ENCODE measurements at places on chromosomes 6 and 20.

- DNase-seq: no peak
Observed at GRCh38 chr20:25453035-25453810, 45.8 kb downstream of the GINS1 start.

GRCh38 chr6:17839513-17840223 lies 132.9 kb upstream of the NUP153 start:
- DNase-seq: no peak

- DNase-seq: no peak
Observed at GRCh38 chr6:13684855-13685254, 26.8 kb downstream of the RANBP9 start.

GRCh38 chr6:139539852-139540251 lies 165.4 kb upstream of the CITED2 start:
- no peak for DNase-seq

DNA sequence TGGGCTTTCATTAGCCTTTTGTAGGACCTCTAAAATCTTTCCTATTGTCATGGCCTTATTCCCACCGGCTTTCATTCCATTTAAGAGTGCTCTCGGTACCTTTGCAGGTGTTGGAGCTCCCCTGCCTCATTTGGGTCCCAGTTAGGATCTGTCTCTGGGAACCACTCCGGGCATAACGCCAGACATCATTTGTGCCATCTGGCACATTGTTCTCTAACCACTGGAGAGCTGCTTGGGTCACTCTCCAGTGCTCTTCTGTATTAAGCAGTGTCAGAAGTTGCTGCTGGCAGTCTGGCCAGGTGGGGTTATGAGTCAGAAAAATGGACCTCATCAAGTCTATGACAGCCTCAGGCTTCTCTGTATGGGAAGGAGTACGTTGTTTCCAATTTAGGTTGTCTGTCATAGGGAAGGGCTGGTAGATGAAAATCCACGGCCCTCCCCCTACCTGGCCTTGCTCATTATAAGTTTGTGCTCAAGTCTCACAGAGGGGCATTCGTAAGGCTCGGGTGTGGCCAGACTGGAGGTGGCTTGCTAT lies 62.9 kb upstream of the MOCS1 start:
- DNase-seq: no peak

DNA sequence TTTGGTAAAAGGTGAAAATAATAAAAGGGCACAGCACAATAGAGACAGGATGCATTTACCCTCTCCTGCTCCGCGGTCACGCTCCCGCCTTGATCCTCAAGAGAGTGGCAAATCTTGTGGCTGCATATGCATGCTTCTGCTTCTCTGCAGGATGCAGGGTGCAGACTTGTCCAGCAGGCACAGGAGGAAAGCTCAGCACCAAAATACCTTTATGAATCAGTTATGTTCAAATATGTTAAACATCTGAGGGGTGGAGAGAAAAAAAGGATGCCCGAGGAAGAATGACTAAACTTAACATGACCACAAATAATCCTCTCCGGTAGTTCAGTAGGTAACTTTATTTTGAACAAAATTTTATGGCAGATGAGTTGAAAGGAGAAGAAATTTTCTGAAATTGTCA lies 366.1 kb upstream of the SOX4 start:
- DNase-seq: no peak

DNA sequence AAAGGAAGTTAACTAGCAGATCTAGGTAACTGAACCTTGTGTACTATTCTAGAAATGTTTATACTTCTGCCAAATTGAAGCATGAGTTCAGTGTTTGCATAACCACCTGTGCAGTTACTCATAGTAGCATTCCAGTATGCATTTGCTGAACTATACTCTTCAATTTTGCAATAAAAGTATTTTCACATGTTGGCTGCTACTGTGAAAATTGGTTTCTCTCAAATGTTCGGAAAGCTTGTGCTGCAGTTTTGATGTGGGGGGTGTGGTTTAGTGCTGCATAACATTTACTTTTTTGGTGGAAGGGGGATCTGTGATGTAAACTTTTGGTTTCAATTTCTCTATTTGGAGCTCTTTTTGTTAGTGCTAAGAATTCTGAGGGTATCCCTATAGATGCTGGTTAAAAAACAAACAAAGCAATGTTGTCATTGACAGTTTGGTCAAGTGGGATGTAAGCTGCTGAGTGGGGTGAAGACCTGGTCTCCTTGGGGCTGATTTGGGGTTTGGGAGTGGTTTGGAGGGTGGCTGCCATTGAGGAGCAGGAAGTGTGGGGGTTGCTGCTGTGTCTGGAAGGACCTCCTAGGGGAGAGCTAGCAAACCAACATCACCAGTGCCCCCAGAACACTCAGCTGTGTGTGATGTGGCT lies 87.8 kb downstream of the CARMIL1 start:
- DNase-seq: no peak

GRCh38 chr6:37860226-37860839 lies 40.8 kb downstream of the ZFAND3 start:
- DNase-seq: no peak

- DNase-seq: no peak
Observed at GRCh38 chr6:111602481-111603011, 3.1 kb downstream of the TRAF3IP2 start.

DNA sequence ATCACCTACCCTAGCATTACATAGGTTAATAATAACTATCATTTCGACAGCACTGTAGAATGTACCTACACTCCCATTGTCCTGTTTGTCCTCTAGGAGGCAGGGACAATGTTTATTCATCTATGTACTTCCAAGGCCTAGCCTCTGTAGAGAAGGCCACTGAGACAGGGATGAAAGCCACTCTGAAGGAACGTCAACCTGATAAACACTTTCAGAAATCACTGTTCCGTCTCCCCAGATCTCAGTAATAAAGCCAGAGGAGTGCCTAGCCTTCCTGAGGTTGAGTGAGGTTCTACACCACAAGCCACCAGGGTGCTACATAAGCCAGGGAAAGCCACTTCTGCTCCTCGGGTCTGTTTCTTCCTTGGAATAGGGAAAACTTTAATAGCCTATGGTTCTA lies 44.8 kb downstream of the POPDC3 start:
- DNase-seq: no peak

- no peak for DNase-seq
Observed at GRCh38 chr20:58518896-58519593, 3.8 kb upstream of the APCDD1L start.

DNA sequence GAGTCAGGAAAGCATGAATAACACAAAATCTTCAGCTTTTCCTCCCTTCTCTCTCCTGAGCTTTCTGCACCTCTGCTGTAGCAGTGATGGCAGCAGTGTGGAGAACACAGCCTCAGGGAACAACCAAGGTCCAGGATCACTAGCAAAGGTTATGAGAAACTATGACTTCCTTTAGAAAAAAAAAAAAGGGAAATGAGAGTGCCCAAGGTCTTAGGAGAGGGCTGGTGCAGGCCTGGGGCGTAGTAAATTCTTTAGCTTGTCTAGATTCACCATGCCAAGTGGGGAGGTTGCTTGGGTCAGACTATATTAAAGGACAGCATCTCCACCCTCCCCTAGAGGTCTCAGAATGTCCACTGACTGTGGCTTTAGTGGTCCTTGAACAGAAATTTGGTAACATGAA lies 40.4 kb upstream of the POLR1H start:
- no peak for DNase-seq

GRCh38 chr6:45613656-45614055 lies 235.9 kb upstream of the SUPT3H start:
- no peak for DNase-seq

GRCh38 chr6:75204217-75204958 lies 1.5 kb downstream of the COL12A1 start:
- no peak for DNase-seq

DNA sequence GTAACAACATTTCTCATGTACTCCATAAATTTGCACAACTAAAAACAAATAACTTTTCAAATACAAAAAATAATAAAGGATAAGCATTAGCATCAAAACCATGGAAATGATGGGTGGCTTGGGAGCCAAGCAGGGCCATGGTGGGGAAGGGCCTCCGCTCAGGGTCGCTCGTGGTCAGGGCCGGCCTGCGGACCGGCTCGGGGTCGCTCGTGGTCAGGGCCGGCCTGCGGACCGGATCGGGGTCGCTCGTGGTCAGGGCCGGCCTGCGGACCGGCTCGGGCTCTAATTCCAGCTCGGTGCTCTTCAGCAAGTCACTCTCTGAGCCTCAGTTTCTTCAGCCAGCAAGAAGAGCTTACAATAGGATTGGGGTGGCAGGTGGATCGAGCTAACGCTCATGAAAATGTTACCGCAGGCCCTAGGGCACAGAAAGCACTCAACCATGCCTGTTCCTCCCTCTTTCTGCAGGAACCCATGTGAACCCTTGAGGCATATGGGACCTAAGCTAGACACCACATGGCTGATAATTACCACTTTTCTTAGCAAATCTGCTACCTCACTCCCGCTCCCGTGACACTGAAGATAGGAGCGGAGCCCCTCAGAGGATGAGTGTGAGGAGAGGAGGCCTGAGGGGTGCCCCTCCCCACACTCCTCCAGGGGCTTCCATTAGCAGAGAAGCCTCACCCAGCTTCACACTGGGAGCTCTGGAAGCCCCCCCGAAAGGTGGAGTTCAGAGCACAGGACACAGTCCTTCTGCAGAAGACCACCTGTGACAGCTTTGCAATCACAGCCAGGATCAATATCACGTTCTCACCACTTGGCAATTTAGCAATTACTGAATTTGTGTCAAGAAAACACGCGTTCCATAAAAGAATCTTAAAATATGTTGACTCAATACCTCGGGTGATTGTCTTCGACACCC lies 103.0 kb downstream of the PSMB1 start:
- DNase-seq: no peak

- no peak for DNase-seq
Observed at GRCh38 chr6:74510878-74511277, 695.0 kb downstream of the COL12A1 start.

DNA sequence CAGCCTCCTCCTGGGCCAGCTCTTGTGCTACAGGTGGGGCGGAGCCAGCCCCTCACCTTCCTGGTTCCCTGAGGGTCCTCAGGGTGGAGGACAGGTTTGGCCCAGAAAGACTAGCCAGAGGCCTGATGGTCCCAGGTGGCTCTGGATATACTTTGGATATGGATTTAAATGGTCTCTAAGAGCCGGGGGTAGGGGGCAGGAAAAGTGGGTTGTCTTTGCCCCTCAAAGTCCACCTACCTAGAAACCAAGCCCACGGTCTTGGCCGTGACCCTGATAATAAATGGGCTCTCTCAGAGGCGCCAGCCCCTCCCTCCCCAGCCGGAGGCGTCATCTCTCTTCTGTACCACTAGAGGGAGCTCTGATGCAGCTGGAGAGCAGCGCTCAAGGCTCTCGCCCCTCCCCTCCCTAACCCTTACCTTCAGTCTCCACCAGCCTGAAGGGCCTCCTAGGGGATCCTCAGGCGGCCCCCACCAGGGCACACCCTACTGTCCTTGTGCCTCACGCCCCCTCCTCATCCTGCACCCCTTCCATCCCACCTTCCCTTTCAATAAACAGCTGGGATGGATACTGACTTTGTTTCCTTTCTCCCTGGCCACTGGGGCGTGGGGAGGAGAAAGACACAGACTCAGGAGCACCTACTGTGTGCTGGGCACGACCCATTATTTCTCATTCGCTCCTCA lies 7.5 kb downstream of the NRSN2 start:
- peak; percentile 57 for DNase-seq

- no peak for DNase-seq
Observed at GRCh38 chr6:147826698-147827097, 318.2 kb downstream of the SAMD5 start.

DNA sequence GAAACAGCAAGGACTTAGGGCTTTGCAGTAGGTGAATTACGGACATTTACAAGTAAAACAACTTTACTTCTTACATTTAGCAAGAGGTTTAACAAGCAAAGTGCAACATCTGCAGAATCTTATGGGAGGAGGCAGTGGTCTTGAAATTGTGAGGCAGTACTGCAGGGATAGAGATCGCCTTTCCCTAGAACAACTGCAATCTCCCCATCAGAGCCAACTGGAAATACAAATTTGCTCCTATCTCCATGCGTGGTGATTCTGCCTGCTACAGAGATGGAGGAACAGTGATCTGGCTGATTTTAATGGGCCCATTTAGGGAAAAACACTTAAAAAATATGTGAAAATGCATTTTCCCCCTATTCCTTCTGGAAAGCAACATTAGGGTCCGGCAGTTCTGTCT lies 25.9 kb downstream of the GNAS start:
- no peak for DNase-seq

GRCh38 chr6:155584006-155584405 lies 128.4 kb upstream of the NOX3 start:
- no peak for DNase-seq

GRCh38 chr6:157946865-157947532 lies 34.7 kb upstream of the SYNJ2 start:
- no peak for DNase-seq

DNA sequence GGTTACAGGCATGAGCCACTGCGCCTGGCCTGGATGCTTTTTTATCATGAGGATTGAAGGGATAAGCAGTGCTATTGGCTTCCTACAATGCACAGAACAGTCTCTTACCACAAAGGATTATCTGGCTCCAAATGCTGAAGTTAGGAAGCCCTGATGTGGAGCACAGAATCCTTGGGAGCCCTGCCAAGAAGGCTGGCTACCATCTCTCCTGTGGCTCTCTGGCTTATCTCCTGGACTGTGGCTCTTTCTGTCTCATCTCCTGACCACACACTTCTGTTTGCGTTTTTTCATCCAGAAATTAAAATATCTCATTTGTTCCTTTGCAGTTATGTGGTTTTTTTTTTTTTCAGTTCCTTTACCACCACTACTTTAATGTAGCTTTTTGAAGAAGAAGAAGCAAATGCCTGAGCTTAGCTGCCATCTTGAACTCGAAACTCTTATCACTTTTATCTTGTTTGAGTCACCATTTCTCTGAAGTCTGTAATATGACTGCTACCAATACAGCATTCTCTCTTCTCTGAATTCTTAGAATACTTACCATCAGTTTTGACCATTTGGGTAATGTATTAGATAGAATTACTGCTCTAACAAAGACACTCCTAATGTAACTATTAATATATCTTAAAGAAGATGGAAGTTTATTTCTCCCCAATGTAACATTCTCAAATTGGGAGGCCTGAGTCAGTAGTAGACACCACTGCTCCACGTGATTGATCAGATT lies 1044.7 kb downstream of the KIF16B start:
- no peak for DNase-seq

DNA sequence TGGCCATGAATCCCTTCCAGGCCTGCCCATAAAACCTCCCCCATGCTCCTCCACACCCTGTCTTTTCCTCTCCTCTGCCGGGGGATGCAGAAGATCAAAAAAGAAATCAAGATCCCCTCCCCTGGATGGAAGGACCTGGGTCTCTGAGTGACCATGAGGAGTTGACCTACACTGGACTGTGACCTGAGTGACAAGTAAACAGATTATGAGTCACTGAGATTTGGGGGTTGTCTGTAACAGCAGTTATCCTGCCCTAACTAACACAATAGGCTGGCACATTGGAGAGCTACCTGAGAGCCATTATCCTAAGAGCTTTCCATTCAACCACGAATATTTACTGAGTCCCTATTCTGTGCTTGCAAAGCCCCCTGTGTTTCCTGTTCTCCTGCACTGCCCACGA lies 28.4 kb upstream of the SIRPA start:
- DNase-seq: no peak

DNA sequence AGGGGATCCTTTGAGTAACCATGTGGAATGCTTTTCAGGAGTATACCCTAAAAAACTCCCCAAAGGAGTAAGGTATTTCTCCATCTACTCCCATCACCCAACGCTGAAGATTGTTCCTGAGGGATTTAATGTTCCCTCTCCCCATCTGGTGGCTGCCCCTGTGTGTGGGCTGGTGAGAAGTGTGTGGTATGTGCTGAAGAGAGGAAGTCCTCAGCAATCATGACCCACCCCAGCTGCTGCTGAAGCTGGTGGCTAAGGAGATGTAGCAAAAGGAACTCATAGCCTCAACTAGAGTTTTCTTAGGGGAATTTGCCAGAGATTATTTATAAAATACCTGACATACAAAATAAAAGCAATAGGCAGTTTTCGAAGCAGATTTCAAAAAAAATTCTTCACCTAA lies 114.3 kb upstream of the JAG1 start:
- no peak for DNase-seq

- DNase-seq: no peak
Observed at GRCh38 chr20:39259010-39259803, 297.1 kb downstream of the DHX35 start.

Measured in stimulated activated CD4-positive, alpha-beta T cell treated with anti-CD3 and anti-CD28 coated beads, Interleukin-1b, Interleukin-23, amount 100 ng/mL, for 1 hour (primary cell).